ENCODE measurements at places on chromosomes 6 and 20.

- DNase-seq, result no peak
Observed at GRCh38 chr6:31558631-31559500, 11.5 kb downstream of the NFKBIL1 start.

DNA sequence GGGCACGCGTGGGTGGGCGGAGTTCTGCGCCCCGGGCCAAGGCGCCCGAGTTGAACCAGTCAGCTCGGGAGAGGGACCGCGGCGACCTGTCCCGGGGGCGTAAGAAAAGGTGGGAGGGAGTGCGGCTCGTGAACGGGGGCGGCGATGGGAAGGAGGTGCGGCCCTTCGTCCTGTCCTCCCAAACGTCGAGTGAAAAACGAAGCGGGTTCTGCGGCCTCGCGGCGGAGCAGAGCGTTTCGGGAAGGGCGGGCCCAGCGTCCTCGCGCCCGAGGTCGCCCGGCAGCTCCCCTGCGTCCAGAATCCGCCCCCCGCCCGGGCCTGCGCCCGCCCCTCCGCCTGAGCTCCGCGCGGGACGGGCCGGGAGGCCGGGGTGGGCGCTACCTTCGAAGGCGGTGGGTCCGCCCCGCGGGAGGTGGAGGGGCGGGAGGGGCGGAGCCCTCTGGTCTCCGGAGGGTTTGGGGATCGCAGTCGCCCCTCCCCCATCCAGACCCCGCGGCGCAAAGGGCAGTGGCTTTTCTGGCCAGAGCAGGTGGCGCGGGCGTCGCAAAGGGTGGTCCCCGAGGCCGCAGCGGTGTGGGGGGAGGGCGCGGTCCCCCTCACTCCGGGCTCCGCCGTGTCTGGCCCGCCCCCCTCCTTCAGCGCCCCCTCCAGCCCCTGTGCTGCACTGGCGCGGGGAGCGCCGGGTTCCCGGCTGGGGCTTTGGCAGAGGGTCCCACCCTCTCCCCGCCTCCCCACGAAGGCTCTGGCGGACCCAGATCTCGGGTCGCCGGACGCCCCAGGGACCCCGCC is 838 bp downstream of the STMN3 start:
- DNase-seq, result no peak

DNA sequence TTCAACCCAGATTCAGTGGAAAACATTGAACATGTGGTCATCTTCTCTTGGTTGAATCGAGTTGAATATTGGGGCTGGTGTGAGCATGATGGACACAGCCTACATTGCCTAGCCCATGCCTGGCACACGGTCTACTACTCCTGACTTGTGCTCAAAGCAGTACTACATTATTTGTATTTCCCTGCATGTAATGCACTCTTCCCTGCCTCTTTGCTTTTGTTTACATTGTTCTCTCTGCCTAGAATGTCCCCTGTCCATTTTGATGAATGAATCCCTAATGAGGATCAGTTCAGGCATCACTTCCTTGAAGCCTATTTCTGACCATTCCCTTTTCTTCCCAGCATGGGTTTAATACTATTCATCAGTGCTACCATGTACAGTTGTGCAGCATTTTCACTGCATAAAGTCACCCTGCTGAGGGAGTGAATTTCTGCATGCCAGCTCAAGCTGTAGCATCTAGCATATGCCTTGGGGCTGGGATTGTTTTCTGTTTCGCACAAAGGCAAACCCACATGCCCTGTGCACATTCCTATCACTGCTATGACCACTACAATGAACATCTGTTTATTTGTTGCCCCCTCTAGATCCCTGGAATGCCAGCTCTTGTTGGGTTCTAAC is 75.3 kb upstream of the CCN6 start:
- no peak for DNase-seq

DNA sequence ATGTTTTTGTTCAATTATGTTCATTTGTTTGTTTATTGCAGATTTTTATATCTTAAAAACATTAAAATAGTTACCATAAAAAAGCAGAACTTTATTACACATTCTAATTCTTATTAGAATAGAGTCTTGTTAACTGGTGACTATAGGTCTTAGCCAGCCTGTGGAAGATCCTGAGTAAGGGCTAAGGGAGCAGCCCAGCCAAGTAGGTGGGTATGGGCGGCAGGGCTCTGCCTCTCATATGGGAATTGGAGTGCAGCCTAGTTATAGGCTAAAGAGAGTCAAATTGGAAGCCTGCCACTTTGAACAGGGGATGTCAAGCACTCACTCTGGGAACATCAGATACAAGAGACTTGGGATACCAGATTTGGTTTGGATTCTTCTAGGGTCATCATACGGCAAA is 10.5 kb upstream of the HSF2 start:
- no peak for DNase-seq

GRCh38 chr20:36573103-36573797 is at the start of gene TGIF2:
Gene TGIF2, plus strand, starts transcription at chr20:36573597. Its CDS starts 5,178 bp downstream, at chr20:36578775.
- DNase-seq, result no peak

- no peak for DNase-seq
Observed at GRCh38 chr6:47162793-47163192, 120.7 kb upstream of the ADGRF1 start.

DNA sequence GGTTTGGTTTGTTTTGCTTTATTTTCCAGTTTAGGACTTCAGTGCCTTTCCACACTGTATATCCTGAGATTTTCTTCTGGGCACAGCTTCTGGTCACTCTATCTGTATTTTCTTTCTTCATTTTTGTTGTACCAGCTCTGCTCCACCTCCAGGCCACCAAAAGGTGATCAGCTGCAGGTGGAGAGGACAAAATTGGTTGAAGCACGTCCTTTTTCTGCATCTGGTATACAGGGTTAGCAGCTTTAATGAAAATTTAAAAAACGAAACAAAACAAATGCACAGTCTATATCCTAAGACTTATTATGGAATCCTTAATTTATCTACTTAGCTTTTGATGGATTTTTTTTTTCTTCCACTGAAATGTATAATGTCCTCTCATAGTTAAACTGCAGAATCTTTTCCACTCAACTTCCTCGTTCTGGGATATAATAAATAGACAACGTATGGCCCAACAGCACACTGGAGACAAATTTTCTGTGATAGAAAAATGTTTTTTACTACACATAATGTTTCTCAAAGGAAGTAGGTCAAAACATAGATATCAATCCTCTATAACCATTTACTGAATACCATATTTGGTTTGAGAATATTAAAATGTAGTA is 10.7 kb upstream of the SOBP start:
- no peak for DNase-seq

GRCh38 chr6:8859501-8859900 is 424.2 kb upstream of the SLC35B3 start:
- DNase-seq, result no peak

DNA sequence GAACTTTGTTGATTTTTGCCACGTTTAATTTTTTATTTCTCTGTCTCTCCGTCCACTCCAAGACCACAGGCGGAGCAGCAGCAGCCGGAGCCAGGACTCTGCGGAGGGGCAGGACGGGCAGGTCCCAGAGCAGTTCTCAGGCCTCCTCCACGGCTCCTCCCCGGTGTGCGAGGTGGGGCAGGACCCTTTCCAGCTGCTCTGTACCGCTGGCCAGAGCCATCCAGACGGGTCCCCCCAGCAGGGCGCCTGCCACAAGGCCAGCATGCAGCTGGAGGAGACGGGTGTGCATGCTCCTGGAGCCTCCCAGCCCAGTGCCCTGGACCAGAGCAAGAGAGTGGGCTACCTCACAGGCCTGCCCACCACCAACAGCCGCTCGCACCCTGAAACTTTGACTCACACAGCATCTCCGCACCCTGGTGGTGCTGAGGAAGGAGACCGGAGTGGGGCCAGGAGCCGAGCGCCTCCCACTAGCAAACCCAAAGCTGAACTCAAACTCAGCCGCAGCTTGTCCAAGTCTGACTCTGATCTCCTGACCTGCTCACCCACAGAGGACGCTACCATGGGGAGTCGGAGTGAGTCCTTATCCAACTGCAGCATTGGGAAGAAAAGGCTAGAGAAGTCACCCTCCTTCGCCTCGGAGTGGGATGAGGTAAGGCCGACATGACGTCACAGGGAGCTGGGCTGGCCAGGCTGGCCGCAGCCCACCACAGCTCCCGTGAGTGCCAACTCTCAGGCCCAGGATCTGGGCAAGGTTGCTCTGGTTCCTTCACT is 123.5 kb downstream of the TCP11 start:
- DNase-seq, result no peak

GRCh38 chr6:20875369-20875963 is 341.2 kb downstream of the CDKAL1 start:
- no peak for DNase-seq

DNA sequence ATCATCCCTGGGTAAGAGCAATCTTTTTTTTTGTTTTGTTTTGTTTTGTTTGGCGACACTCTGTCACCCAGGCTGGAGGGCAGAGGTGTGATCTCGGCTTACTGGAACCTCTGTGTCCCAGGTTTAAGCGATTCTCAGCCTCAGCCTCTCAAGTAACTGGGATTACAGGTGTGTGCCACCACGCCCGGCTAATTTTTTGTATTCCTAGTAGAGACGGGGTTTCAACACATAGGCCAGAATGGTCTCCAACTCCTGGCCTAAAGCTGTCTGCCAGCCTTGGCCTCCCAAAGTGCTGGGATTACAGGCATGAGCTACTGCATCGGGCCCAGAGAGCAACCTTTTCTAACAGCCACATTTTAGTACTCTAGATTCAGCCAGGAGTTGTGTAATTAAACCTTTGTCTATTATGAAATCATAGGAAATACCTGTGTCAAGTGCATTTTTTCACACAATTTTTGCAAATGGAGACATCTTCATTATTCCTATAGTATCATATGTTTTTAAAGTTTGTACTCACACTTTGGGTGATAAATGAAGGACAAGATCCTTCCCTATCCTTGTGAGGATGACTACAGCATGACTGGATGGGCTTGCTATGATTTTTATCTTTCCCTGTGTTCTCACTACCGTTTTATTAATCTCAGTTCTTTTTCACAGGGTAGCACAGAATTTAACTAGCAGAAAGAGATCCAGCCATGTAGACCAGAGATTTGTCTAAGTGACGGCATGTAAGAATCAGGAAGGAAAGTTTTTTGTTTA is 82.6 kb downstream of the OR2B2 start:
- DNase-seq, result no peak

DNA sequence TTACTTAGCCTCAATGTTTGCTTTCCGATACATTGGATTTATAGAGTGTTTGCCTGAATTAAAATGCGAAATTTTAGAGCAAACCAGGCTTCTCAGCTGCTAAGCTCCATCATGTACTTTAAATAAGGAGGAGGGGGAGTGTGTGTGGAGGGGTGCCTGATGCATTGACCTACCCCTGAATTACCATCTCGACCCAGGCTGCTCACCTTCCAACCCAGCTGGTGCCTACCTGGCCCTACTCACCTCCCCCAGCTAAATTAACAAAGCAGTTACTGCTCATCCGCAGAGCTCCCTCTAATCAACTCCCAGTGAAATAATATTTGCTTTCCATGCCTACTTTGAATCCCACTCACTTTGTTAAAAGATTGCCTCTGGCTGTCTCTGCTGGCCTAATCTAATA is 544.5 kb downstream of the MAFB start:
- DNase-seq, result peak; percentile 58

DNA sequence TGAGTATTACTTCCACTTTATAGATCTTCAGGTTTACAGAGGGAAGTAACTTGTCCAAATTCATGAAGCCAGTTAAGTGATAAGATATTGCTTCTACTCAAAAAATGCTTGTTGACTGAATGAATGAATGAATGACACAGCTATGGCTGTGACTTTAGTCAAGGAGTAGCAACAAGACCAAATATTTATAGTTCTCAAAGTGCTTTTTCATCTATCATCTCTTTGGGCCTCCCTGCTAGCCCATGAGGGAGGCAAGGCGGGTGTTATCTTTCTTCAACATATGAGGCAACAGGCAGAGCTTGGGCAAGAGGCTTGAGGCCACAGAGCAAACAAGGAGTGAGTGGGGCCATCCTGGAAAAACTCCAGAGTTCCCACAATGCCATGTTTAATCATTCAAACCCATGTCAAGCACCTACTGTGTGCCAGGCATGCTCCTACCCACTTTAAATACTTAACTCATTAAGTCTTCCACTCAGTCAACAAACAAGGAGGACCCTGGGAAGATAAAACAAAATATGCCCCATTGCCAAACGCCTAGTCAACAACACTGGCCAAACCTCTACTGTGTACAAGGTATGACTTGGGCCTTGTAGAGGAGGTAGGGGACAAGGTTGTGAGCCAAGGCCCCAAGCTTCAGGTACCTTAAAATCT is 15.9 kb downstream of the BCL2L1 start:
- no peak for DNase-seq

- no peak for DNase-seq
Observed at GRCh38 chr6:146856296-146856695, 257.5 kb downstream of the ADGB start.

DNA sequence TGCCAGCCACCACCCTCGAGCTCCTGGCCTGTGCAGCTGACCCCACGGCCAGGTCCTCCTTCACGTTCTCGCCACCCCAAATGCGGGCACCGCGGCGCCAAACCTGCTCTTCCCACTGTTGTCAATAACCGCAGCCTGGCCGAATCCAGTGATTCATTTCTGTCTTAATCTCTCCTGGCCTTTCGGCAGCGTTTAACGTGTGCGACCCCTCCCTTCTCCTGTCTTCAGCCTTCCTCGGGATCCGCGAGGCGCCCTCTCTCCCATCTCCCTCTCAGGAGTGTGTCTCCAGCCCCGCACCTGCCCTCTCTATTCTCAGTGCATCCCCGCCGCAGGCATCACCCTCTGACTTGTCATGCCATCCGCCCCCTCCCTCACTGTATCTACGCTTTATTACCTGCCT is 91.4 kb downstream of the THBS2 start:
- no peak for DNase-seq

- no peak for DNase-seq
Observed at GRCh38 chr6:44101832-44102231, 25.4 kb downstream of the MRPL14 start.

GRCh38 chr6:170124836-170125235 is 166.0 kb downstream of the DLL1 start:
- DNase-seq, result no peak

DNA sequence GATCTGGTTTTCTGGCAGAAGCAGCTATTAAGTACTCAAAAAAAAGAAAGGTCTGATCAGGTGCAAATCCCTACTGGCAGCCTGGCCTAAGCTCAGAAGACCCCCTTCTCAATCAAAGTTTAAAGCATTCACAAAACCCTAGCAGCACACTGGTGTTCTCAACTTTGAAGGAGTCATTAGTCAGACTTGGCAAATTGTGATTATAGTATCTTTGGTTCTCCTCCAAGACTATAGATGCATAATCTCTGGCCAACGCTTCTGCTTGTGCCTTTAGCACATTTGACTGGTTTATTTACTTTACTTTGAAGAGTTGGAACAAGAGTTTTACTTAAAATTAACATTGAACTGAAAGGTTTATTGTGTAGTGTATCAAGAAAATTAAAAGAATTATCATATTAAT is 248.9 kb downstream of the PTPRK start:
- DNase-seq, result no peak

DNA sequence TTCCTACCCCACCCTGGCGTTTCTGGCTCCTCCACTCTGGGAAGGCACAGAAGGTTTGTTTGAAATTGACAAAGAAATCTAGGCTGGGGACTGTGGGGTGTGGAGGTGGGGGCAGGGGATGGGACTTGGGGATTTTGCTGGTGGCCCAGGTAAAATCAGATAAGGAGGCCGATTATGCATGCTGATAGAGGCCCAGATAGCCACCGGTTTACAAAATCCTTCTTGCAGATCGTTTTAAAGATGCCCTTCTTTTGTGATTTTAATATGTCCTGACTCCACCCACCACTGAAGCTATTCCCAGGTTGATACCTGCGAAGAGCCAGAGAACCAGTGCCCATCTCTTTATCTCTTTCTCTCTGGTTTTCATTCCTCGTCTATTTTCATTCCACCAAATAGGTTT is 104.9 kb downstream of the TFAP2C start:
- no peak for DNase-seq

Data from NCI-H187 (cell line).